ENCODE measurements at places on chromosomes 2 and 18. TPM values are rescaled to one million over a fixed set of nuclear protein-coding genes. Genes with fewer than 3 reads are reported as not detected.

- DNase-seq: no peak
These were observed 25.9 kb upstream of the FAHD2A start for GRCh38 chr2:95376311-95377215.

DNA sequence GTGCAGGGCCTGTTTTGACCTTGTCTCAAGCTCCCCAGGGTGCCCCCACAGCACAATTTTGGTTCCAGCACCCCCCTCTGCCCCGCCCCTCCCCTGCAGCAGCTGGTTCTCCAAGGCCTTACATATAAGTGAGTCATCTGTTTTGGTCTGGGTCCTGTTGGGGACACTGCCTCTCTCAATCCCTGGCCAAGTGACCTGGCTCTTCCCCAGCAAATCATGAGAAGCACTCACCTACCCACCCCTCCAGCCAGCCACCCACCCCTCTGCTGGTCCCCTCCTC, 90.5 kb downstream of the INHBB start:
- no peak for DNase-seq

DNA sequence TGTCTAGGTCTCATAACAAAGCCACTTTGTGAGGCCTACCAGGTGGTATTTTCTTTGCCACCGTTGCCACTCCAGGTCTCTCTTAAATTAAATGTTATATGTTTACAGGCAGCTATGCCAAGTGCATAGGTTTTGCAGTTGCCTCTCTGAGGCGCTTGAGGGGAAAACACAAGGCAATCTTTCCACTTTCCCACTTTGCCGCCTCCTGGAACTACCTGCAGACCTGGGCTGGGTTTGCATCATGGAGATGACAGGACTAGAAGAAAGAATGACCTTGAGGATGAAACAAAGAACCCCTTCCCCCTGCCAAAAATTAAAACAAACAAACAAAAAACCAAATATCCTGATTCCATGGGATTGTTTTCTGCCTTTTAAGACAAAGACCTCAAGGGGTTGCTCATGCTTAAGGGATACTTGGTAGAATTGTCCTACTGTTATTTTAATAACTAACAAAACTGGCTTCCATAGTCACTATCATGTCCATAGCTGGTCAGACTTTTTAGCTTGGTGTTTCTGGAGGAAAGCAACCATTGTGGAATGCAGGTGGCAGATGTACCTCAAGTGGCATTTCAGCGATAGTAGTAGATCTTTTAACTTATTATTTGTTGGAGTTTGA, 159.9 kb downstream of the PRPF40A start:
- no peak for DNase-seq

GRCh38 chr2:170716851-170717598, 1.9 kb downstream of the SP5 start:
- DNase-seq: peak; percentile 64

DNA sequence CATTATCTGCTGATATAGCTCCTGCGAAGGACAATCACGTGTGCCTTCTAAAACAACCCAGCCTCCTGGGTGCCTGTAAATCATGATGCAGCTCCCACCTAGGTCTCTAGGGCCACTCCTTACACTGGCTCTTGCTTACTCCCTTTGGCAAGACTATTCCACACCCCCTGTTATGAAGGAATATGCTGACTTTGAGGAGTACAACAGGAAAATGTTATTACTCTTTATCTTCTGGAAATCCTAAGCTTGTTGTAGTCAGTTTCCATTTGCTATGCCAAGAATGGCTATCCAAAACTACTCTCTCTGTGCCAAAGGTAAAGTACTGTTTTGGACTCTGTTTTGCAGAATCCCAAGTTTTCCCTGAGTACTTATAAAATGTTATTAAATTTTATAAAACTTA, 7.7 kb downstream of the SGO2 start:
- no peak for DNase-seq

- DNase-seq: peak; percentile 68
These were observed 18.9 kb upstream of the DPP4 start for GRCh38 chr2:162092658-162093556.

- DNase-seq: no peak
These were observed 49.8 kb upstream of the NAB1 start for GRCh38 chr2:190599073-190599472.

GRCh38 chr18:5302606-5303005, 7.1 kb upstream of the ZBTB14 start:
- no peak for DNase-seq

GRCh38 chr2:238075397-238075796, 14.6 kb downstream of the SCLY start:
- no peak for DNase-seq

DNA sequence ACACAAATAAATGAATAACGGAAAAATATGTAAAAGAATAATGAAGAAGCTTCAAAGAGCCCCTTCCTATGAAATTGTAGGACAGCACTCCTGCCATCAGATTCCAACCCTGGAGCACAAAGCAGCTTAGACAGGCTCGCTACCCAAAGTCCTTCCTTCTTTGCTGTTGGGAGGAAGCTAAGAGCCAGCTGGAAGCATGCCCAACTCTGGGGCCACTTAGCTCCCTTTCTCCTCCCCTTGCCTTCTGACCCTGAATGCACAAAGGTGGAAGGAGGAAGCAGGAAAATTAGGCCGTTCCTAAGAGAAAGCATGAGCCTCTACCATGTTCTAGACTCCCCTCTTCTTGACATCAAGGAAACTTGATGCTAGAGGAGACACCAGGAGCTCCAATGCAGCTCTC, 700.8 kb downstream of the RNF144A start:
- no peak for DNase-seq

GRCh38 chr2:86065512-86065911, 40.2 kb downstream of the POLR1A start:
- no peak for DNase-seq

GRCh38 chr2:223044092-223044836, 7.7 kb upstream of the KCNE4 start:
- DNase-seq: no peak

DNA sequence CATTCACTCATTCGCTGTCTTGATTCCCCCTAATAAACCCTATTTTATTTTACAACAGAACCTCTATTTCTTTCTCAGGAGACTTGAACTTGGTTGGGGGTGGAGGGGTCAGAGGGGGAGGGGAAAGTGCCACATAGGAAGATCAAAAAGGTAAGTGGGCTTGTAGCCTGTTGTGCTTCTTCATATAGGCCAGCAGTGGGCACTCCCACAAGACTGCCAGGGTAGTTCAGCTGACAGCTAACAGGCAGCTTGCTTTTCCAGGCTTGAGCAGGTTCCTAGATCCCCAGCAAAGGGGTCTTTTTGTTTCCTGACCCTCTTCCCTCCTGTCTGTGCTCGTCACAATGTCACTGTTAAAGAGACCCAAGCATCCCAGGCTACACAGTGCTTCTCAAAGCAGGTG, 829 bp upstream of the KIAA2012 start:
- DNase-seq: no peak

DNA sequence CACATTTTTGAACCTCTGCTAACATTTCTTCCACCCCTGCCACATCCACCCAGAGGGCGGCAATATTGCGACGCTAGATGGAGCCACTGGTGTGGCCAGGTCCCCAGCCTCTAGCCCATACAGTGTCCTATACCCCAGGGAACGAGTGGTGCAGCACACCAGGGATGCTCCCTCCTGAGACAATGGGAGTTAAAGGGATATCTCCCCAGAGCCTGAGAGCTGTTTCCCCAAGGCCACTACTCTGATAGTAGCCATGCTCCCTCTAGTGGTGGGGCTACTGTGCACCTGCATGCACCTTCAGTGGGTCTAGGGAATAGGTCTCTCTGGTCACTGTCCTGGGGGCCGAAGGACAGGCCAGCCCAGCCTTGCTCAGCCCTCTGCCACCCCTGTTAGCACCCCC, 336.4 kb upstream of the FSHR start:
- peak; percentile 19 for DNase-seq

DNA sequence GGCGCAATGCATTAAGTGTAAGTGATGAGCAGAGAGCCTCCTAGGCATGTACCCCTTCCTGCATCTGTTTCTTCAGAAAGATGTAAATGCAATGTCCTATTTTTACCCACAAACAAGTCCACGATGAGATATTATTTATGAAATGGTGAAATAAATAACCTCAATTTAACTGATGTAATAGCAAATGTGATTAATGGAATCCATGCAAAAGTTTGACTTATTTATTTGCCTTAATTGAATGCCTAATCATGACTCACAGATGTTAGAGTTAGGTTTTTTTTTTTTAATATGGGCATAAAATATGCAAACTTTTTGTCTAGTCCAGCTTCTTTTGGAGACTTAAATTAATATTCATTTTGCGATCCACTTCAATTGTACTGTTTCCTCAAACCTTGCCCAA, 67.7 kb upstream of the ITGA4 start:
- no peak for DNase-seq

DNA sequence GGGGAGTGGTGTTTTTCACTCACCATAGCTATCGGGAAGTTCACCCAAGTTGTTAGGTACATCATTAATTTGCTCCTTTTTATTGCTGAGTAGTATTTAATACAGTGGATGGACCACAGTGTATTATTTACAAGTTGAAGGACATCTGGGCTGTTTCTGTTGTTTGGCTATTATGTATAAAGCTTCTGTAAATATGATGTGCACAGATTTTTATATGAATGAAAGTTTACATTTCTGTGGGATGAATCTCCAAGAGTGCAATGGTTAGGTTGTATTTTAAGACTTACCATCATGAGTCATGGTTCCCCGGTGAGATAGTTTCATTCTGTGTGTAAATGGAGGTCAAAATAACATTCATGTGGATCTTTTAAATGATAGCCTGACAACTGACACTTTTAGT, 337.4 kb downstream of the PTPRM start:
- no peak for DNase-seq

The SALL3 gene
- 2.8 TPM for total RNA-seq

The NCKAP5 gene
- total RNA-seq: 6.2 TPM

The DRC1 gene
- total RNA-seq: not detected

The MC5R gene
- not detected for total RNA-seq

The FAM124B gene
- 2.7 TPM for total RNA-seq

The CAPN14 gene
- total RNA-seq: 0.26 TPM

The TFPI gene
- 42.7 TPM for total RNA-seq

The SERPINB3 gene
- not detected for total RNA-seq

The AQP4 gene
- 5.6 TPM for total RNA-seq

The FSIP2 gene
- 0.47 TPM for total RNA-seq
